Heart left ventricle (tissue), 16 donors: ENCODE measurements at places on chromosomes 16 and 17. TPM values are rescaled to one million over a fixed set of nuclear protein-coding genes. Genes with fewer than 3 reads are reported as not detected.
A peak's percentile ranks its signal among the peaks of the same experiment; 100 is the strongest.

- no peak for DNase-seq
Observed at GRCh38 chr16:89312598-89313299, 95.2 kb downstream of the ZNF778 start.

DNA sequence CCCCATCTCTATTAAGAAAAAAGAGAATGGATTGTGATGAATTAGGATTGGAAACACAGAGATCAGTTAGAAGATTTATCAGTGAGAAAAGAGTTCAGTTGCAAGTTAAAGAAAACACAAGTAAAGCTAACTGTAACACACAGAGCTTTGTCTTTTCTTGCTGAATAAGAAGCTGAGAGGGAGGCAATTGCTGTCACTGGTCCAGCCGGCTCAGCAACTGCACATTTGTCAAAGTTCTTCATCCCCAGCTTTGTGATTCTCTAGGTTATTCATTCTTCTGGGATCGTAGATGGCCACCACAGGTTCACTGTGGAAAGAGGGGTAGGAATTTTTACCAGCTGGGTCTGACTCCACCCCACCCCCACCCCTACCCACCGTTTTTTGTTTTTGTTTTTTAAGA lies 615.7 kb downstream of the WWOX start:
- no peak for DNase-seq

DNA sequence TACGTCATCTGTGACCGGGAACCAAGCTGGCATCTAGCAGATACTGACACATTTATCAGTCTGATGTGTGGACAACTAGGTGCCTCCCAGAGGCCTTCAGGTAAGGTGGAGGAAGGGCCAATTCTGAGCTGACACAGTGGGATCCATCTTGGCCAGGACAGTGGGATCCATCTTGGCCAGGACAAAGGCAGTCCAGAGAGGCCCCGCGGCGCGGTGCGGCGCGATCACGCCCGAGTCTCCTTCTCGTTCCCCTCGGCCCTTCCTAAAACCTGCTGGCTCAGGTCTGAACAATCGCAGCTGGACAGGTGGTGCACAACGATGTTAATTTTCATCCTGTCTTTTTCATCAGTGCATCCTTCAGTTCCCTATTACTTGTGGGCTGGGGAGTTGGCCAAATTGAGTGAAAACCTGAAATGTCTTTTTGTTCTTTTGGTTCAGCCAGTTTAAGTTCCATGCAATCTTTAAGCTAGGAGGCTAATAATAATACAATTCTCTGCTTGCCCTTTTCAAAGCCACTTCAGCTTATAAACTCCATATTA lies 486 bp upstream of the WSB1 start:
- peak; percentile 41 for DNase-seq

DNA sequence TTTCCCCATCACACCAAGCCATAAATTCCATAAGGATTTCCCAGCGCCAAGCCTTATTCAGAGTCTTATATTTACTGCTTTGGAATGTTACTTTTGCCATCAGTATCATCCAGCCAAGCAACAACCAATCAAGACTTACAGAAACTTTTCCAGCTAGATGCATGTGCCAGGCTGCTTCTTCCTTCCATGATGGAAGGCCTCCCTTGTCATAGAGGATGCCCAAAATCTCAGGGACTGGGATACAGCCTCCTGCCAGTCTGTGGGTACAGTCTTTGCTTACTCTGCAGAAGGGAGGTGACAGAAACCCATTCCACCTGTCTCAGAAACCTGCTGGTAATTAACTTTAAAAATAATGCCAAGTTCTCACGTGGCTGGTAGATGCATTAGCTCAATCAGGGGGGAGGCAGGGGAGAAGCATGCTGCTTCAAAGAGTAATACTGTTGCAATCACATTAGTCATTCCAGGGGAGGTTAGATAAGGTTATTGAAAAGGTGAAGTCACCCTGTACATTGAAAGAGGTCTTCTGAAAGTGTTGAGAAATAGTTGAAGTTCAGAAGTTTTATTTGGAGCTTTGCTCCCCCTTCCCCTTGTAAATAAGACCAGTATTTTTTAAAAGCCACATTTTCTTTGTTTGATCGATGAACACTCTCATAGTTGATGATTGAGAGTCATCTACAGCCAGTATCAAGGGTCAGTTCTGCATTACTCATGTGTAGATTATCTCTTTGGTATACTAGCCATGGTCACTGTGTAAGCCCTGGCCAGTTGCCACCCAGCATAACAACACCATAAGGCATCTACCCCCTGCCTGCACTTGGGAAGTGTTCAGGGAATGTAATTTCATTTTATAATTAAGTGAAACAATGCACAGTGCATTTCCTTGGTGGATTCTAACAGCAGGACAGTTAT lies 22.2 kb downstream of the HLF start:
- no peak for DNase-seq

- DNase-seq: no peak
Observed at GRCh38 chr17:80797741-80798594, 193.7 kb upstream of the CHMP6 start.

GRCh38 chr16:66568355-66568754 lies 2.1 kb downstream of the CMTM1 start:
- DNase-seq: no peak

The ESRP2 gene
- total RNA-seq: 1.6 TPM

DNA sequence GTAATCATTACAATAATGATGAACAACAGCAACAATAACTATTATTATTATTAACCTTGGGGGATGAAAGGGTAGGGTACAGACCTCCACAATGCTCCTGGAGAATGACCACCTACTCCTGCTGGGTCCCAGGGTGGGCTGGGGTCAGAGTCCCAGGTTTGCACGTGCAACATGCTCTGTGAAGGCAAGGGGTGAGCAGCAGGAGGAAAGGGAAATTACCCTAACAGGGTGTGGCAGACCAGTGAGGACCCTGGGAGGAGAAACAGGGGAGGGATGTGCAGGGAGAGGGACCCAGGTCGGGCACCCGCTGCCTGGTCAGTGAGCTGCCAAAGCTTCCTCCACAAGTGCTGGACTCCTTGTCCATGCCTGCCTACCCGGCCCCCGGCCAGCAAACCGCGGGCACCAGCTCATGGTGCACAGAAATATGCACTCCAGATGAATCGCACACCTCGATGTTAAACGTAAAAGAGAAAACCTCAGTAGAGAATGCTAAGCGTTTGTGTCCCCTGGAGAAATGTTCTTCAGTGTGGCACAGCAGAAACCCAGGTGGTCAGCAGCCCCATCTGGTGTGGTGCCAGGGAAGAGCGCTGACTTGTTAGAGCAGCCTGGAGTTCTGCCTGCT lies 767.1 kb downstream of the KCNJ18 start:
- DNase-seq: no peak

GRCh38 chr16:47431960-47432359 lies 28.9 kb downstream of the ITFG1 start:
- DNase-seq: no peak

- no peak for DNase-seq
Observed at GRCh38 chr17:58568044-58568799, 53.8 kb upstream of the MTMR4 start.

- no peak for DNase-seq
Observed at GRCh38 chr16:55933038-55933437, 57.9 kb upstream of the CES5A start.

DNA sequence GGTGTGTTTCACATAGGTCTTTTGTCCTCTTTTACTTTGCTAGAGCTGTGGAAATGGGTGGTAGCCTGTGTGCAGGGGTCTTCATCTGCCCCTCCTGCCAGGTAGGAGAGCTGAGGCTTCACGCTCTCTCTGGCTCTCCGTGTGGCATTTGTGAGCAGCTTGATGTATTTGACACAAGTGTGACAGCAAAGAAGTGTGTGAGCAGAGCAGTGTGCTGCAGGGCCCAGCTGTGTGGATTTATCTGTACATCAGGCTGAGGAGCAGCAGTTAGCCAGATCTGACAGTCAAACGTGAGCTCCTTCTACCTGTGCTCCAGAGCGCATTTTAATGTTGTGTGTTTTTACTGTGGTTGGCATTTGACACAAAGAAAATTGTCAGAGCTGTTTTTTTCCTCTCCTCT lies 101.8 kb downstream of the FTO start:
- DNase-seq: no peak

The DRC3 gene
- 0.42 TPM for total RNA-seq

The RTN4RL1 gene
- 4.2 TPM for total RNA-seq

DNA sequence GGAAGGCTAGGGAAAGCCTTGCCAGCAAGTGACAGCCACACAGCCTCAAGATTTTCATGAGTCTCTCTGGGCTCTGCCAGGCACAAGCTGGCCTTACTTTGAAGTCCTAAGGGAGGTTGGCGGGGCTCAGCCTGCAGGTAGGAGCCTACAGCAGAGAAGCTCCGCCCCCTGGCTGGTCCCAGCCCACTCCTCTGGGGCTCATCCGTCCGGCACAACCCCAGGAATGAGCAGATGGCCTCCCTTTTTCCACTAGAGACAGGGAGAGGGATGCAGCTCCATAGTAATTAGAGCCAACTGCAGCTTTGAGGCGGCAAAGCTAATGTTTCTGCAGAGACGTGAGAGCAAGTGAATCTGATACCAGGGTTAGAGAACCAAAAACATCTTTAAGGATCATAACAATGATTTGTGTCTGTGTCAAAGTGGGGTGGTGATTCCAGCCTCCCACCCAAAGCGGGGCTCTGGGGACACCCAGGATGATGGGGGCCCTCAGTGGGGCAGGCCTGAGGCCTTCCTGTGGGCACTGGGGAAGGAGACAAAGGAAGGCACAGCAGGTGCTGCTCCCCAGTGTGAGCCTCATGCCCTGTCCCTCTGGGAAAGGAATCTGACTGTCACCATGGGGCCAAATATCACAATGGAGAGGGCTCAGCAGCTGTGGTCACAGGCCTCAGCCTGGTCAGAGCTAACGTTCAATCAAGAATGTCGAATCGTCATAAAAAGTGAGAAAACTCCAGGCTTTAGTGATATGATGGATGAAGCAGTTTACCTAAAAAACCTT lies 61.5 kb downstream of the RBFOX3 start:
- DNase-seq: no peak

DNA sequence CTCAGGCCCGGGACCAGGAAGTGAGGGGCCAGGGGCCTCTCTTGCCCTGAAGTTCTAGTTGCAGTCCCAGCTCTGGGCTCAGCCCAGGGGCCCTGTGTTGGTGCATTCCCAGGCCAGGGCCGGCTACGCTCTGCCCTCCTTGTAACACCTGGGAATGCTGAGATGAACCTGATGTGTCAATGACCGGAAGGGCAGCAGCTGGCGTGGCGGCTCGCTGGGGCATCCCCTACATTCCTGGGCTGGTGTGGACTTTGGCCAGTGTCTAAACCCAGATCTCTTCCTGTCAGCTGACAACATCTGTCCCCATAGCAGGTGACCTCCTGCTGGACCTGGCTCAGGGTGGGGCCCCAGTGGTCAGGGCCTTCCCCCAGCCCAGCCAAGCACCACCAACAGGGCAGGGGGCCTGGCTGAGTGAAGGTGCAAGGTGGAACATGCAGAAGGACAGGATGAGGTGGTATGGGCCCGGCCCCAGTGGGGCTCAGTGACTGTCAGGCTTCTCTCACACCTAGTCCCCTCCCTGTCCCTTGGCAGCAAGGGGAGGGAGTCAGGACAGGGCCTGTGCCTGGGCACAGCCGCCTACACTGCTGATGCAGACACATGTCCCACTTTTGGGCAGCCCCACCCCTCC lies 15.9 kb downstream of the FAM83G start:
- no peak for DNase-seq

GRCh38 chr16:8600144-8600775 lies 9.9 kb upstream of the TMEM114 start:
- no peak for DNase-seq

DNA sequence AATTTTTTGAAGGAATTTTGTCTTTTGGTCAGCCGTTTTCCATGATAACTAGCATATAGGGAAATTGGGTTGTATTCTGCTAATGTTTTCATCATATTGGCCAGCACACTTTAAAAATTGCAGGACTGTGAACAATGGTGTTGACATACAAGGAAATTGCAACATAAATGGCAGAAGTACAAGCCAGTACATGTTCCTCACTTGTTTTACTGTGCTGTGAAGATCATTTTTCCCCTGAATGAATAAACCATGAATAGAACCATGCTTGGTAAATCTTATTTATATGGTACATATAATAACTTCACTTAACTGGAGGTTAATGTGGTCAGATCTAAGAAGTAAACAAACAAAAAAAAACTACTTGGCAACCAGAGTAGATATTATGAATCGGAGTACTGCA lies 22.8 kb downstream of the OMG start:
- no peak for DNase-seq

DNA sequence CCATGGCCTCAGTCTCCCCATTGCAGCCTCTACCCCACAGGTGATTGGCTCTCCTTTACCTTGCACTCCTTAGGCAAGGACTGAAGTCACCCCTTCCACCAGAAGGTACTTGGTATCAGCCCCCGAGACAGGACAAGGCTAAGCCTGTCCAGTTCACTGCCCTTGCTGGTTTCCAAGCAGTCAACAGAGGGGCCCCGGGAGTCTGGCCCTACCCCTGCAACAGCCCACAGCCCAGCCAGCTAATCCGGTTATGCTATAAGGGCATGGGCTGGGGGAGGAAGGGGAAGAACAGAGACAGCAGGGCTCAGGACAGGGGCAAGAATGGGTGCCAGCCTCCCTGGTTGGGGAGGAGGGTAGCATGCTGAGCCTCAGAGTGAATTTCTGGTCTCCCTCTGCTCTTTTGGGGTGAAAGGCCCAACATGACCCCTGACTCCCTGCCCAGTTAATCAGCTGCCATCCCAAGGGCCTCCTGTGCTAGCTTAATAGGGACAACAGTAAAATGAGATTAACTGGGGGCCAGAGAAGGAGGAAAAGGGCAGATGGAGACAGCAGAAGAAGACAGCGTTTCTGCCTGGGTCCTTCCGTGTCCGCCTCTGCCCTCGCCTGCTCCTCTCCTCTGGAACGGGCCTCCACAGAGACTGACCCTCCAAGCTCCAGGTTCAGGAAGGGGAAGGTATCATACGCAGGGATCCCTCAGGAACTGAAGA lies 10.7 kb downstream of the DLG4 start:
- DNase-seq: no peak

- DNase-seq: no peak
Observed at GRCh38 chr16:69931631-69932030, 19.5 kb upstream of the CLEC18A start.

DNA sequence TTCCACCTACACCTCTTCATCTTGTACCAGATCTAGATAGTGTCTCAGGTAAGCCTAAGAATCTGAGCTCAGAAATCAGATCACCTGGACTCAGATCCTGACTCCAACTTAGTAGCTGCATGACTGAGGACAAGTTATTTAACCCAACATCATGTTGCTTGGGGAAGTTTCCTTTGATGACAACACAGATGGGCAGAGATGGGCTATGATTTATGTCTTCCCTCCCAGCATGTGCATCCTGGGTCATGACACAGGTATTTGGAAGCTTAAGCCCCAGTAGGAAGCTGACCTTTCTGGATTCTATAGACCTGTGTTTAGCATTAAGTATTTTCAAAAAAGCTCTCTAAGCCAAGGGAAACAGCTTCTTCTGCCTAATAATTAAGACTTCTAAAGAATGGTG lies 12.4 kb upstream of the HEATR6 start:
- no peak for DNase-seq

DNA sequence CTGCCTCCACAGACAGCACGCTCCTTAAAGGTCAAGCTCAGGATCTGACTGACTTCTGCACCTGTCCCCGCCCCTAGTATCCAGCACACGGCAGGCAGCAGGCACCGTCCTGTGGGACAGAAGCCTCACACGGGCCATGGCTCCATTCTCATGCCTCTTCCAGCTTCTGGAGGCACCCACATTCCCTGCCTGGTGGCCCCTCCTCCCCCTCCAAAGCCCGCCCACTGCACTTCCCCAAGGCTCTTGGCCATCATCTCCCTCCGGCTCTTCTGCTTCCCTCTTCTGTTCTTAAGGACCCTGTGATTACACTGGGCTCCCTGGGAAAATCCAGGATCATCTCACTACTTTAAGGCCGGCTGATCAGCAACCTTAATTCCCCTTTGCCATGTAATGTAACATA lies 3.5 kb downstream of the CANT1 start:
- no peak for DNase-seq

The TP53TG3C gene
- not detected for total RNA-seq

- DNase-seq: no peak
Observed at GRCh38 chr17:78999056-78999768, 10.4 kb downstream of the CANT1 start.

The ZNF385C gene
- 0.38 TPM for total RNA-seq
